Astrocyte (in vitro differentiated cells and primary cell): ENCODE measurements at places on chromosomes 12 and 14. TPM values are rescaled to one million over a fixed set of nuclear protein-coding genes. Genes with fewer than 3 reads are reported as not detected.

COPZ1 gene
- total RNA-seq, result 134 and 136 TPM in 2 replicates

- no peak overlapping the region for H3K4me3 ChIP-seq
- H3K27me3 ChIP-seq, result no peaks in the 10 kb centered on the region
- peak overlapping the region; percentile 62 for H3K27ac ChIP-seq
- no peak for DNase-seq
- H3K36me3 ChIP-seq, result no peaks in the 10 kb centered on the region
Measured at GRCh38 chr14:68477110-68477455, 315.8 kb downstream of the ZFP36L1 start.

HSPA2 gene
- total RNA-seq, result 2.8 and 3.5 TPM in 2 replicates

CCDC175 gene
- total RNA-seq, result not detected in 2 replicates

FAM90A1 gene
- total RNA-seq, result not detected in 2 replicates

- H3K27me3 ChIP-seq, result no peaks in the 10 kb centered on the region
- peak; percentile 58 for DNase-seq
- H3K4me1 ChIP-seq, result peaks cover 36% of the 10 kb centered on the region
- H3K36me3 ChIP-seq, result no peaks in the 10 kb centered on the region
Measured at GRCh38 chr12:116150001-116150400, 127.5 kb downstream of the MED13L start.

- peaks cover 4% of the 10 kb centered on the region for H3K36me3 ChIP-seq
- no peak overlapping the region for H3K27ac ChIP-seq
- H3K4me3 ChIP-seq, result no peak overlapping the region
- no peaks in the 10 kb centered on the region for H3K27me3 ChIP-seq
Measured at GRCh38 chr12:11706509-11707379, 57.3 kb downstream of the ETV6 start.

GRCh38 chr12:45939759-45940158, 50.6 kb downstream of the SCAF11 start:
- peaks cover 9% of the 10 kb centered on the region for H3K36me3 ChIP-seq
- H3K27ac ChIP-seq, result no peak overlapping the region
- H3K4me1 ChIP-seq, result peaks cover 1% of the 10 kb centered on the region
- no peaks in the 10 kb centered on the region for H3K27me3 ChIP-seq

TPI1 gene
- 722 and 791 TPM in 2 replicates for total RNA-seq
